CD4-positive, alpha-beta T cell treated with Interleukin-12 subunit alpha and Interleukin-12 subunit beta, for 1 hour (primary cell): ENCODE measurements at places on chromosomes 5 and 9.

- no peak for DNase-seq
Measured at GRCh38 chr9:19026375-19026774, 6.6 kb downstream of the SAXO1 start.

DNA sequence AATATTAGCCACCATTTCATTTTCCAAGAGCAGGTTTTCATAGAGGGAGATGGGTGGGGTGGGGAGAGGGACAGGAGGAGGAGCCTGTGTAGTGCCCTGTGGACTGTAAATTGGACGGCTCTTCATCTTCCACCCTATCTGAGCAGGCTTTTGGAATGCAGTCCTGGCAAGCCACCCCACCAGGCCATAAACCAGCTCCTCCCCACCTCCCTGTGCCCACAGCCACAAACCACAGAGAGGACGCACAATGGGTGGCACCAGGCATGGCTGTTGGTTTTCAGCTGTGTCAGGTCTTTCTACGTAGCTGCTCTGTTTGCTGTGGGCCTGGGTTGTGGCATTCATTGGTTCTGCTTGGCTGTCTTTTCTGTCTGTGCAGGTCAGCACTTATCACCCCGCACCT is 58.0 kb downstream of the PLAC8L1 start:
- DNase-seq: no peak

GRCh38 chr9:114914139-114914538 is 16.3 kb downstream of the TNFSF8 start:
- no peak for DNase-seq

DNA sequence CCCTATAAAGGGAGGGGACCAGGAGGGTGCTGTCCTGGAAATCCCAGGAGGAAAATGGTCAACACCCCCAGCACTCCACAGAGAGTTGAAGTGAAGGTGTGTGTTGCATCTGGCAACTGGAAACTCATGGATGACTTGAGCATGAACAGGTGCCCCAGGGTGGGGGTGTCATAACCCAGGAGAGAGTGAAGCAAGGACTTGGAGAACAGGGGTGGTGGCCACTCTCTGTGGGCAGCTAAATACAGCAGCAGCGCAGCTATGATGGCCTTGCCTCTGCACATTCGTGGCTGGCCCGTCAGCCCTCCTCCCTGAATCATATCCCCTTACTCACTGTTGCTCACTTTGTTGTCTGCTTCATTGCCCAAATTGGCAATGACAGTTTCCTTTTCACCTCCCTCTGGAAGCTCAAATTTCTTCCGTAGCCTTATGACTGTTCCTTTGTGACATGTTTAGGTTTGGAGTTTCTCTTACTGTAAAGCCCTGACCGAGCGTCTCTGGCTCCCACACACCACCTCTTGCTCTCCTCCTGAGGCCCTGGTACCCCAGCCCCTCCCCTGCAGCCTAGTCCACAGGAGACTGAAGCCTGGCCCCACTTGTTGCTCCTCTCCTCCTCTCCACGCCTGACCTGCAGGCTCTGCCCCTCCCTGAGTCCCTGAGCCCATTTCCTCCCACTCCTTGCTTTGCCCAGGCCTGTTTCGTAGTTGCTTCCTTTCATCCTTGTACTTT is 185.8 kb downstream of the CD180 start:
- DNase-seq: no peak

- no peak for DNase-seq
Measured at GRCh38 chr5:133439859-133440258, 172.5 kb downstream of the FSTL4 start.

- no peak for DNase-seq
Measured at GRCh38 chr5:147760086-147760875, 22.2 kb downstream of the JAKMIP2 start.

GRCh38 chr9:123347289-123348060 is 8.5 kb upstream of the CRB2 start:
- no peak for DNase-seq

GRCh38 chr9:32442433-32442832 is 58.0 kb downstream of the ACO1 start:
- no peak for DNase-seq

GRCh38 chr5:1931604-1932231 is 49.0 kb upstream of the IRX4 start:
- no peak for DNase-seq

- no peak for DNase-seq
Measured at GRCh38 chr5:159802661-159803060, 113.6 kb upstream of the ADRA1B start.

GRCh38 chr5:152532714-152533113 is 127.6 kb upstream of the NMUR2 start:
- DNase-seq: peak; percentile 40

DNA sequence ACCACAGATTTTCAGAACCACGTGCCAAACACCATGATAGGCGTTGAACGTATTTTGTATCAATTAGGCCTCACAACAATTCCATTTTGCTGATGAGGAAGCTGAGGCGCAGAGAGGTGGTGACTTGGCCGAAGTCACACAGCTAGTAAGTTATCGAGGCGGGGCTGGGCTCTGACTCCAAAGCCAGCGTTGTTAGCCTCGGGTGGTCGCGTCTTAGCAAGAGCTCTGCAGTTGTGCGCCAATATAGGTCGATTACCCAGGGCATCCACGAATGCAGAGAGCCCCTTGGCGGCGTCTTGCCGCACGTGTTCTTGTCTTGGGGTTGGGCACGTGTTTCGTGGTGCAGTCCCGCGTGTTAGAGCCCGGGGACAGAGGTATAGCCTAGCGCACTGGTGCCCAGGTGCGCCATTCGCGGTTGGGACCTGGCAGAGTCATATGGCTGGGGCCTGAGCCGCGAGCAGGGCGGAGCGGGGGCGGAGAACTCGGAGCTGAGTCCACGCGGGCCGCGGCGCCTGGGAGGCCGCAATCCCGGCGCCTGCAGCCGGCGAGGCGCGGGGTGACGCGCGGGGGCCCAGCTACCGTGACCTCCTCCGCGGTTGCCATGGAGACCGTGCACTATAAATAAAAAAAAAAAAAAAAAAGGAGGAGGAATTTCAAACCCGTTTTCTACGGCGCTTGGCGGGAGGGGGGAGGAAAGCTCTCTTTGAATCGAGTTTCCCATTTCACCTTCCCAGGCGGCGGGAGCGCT is 62.3 kb downstream of the CXXC5 start:
- DNase-seq: peak; percentile 75

- no peak for DNase-seq
Measured at GRCh38 chr5:115419846-115420585, 123.6 kb upstream of the CCDC112 start.

DNA sequence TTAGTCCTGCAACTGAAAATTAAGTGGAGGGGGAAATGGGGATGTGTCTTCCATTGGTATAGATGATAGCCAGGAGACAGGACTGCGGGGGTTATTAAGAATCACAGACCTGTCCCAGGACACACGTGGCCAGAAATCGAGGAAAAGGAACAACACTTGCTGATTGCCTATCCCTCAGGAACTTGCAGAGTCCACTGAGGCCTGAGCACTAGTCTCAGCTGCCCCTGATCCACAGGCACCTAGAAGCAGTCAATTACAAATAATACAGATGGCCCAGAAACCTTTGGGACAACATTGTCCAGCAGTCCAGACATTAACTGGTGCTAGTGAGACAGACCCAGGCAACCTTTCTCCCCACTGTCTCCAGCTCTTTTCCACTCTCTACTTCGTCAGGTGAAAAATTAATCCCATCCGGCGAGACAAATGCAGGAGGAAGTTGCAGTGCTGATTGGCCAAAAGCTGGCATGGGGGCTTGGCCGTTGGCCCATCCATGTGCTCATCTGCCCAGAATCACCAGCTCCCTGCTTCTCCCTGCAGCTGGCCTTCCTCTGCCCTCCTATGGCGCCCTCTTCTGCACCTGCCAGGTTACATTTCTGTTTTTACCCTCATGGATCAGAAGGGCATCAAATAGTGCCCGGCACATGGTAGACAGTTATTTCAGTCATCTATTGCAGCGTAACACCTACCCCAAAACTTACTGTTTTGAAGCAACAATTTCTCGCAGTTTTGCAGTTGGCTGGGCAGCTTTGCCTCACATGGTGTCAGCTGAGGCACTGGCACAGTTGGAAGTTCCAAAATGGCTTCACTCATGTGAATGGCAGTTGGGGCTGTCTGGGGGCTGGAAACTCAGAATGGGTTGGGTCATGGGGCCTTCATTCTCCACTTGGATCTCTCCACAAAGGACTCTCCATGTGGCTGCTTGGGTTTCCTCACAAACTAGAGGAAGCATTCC is 3.6 kb upstream of the B4GALT1 start:
- peak; percentile 62 for DNase-seq

- peak; percentile 36 for DNase-seq
Measured at GRCh38 chr5:172800088-172800551, 29.1 kb upstream of the DUSP1 start.

DNA sequence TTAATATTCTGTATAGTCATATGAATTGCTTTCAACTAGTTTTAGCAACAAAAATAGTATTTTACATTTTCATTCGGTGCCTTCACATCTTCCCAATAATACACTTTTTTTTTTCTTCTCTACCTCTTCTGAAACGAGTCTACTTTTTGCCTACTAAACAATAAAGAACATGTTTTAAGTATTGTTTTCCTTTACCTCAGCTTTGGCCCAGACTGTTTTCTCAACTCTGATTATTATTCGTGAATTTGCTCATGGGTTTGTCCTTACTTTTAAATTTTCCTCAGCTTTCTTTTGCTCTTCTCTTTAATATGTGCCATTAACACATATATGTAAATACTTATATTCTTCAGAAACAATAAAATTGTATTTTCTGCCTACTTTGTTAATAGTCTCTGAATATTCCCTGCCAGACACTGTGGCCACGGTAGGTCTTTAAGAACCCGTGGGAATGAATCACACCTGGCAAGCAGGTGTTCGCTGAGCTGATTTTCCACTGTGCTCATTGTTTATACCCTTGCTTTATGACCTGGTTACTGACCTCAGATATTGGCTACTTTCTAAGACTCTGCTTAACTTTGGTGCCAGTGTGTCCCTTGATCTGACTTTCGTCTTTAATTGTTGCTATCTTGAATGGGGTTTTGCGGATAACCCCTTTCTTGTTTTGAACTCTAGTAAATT is 49.1 kb downstream of the FAM170A start:
- no peak for DNase-seq

DNA sequence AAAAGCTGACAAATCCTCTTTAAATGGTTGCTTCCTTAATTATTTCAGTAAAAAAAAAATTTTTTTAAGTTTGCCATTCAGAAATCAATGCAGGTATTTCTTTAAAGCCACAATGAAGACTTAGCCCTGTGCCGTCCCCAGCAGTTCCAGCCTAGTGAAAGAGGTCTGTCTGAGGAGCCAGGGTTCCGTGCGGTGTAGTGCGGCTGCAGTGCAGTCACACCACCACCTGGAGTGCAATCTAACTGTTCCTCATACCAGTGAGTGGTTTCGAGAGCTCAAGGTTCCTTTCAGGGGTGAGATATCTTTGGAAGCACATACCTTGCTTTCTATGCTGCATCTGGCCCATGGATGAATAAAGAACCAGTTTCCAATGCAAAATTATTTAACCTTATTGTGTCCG is 87.5 kb downstream of the FANCC start:
- no peak for DNase-seq

DNA sequence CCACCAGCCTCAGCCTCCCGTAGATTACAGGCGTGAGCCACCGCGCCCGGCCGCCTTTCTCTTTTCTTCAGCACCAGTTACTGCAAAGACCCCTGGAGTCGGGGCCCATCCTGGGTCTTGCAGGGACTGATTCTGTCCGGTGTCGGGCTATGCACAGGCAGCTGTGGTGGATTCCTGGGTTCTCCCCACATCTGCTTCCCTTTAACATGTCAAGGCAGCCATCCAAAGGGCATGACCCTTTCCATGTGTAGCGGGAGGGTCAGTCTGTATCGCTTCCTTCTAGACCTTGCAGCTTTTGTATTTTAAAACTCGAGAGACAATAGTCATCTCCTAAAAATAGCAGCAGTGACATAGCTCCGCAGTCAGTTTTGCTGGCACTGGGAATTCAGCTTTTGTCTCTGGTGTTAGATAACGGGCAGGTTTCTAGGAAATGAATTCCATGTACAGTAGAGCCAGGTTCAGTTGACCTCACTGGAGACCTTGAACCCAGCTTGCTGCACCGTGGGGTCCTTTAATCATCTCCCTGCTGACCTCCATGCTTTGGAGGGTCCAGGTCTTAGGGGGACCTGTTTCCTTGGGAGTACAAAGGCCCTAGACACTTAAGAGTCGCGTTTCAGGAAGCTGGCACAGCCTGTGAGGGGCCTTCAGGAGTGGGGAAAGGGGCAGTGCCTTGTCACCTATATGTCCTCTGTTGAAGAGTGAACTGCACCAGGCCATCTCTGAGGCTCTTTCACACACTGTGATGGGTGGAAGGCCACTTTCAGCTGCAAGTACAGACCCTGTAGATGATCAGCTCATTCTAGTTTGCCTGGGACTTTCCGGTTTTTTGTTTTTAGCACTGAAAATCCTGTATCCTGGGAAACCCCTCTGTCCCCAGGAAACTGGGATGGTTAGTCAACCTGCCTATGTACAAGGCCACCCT is 13.8 kb downstream of the ANKRD33B start:
- no peak for DNase-seq

DNA sequence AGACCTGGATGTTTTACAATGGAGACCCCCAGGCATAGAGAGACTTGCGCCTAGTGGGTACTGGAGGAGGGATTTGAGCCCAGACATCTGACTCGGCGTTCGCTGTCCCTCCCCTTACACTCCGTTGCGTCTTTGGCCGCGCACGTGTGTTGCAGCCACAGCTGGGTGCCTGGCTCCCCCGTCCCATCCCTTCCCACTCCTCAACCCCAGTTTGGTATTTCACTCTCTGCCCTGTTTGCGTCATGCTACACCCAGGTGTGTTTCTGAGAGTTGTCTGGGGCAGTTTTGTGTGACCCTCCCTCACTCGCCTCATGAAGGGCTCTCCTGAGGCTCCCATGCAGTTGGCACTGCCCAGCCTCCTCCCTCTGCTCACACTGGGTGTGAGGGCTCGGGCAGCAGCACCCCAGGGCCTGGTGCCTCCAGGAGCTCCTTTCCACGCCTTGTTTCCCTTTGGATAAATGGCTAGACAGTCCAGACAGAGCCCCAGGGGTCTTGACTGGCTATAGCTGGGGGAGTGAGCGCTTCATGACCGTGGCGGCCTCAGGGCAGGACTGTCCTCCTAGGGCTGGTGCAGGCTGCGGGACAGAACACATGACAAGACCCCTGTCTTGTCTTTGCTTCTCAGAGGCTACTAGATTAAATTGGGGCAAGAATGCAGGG is 13.6 kb downstream of the TCF7 start:
- no peak for DNase-seq

DNA sequence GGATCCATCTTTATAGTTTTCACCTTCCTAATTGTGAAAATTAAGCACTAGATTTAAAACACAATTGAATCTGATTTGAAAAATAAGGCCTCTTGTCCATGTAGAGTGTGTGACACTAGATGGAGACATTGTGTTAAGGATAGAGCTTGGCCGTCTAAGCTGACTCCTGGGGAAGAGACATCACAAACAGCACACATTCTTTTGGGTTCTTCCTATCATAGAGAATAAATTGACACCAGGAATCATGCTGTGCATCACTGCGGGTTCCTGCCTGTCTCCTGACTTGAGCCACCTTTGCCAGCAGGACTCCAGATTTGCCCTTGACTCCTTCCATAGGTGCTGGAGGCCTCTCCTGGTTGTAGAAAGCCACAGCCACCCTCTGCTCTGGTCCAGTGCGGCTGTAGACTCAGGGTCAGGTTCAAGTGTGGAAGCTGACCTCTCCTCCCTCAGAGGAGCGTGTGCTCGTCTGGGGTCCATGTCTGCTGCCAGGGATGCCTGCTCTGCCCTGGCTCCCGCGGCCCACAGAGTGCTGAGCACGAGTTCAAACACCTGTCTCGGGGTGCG is 11.2 kb downstream of the ROPN1L start:
- peak; percentile 68 for DNase-seq
